Activated naive CD4-positive, alpha-beta T cell (primary cell): ENCODE measurements at places on chromosomes 12 and 14.

DNA sequence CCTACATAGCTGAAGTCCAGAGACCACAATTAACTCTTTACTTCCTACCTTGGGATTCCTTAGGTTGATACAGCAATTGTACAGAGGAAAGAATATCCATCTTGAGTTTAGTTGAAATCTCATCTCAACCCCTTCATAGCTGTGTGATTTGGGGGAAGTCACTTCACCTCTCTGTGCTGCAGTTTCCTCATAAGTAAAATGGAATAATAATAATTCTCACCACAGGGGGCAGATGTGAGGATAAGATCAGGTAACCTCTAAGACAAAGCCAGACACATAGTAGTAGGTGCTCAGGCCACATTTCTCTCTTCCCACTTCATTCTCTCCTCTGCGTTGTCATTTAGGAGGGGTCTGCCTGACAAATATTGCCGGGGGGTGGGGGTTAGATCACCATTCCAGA lies 6.7 kb downstream of the FOXN4 start:
- no peak for DNase-seq

DNA sequence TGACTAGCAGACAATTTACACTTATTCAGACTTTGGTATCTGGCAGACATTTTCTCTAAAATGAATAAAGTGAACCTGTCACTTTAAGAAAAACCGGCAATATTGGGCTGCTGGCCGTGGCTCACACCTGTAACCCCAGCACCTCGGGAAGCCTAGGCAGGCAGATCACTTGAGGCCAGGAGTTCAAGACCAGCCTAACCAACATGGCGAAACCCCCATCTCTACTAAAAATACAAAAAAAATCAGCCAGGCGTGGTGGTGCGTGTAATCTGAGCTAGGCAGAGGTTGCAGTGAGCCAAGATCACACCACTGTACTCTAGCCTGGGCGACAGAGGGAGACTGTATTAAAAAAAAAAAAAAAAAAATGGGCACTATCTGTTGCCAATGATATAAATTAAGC lies 11.5 kb downstream of the DUSP16 start:
- no peak for DNase-seq

DNA sequence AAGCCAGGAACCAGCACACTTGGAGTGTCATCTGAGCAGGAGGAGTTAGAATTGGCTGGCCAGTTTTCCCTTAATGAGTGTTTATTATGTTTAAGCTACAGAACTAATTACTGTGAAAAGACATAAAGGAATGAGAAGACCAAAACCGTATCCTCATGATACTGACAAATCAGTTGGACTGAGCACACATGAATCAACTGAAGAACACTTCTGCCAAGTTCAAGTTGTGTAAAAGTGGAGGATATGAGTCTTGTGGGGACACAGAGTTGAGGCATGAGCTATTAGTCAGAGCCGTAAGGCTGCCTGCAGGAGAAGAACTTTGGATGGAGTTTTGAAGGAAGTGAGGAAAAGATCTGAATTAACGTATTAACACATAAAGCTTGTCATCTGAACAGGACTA lies 43.1 kb downstream of the HMGA2 start:
- DNase-seq: no peak

- DNase-seq: no peak
Observed at GRCh38 chr12:64992641-64993040, 128.5 kb downstream of the WIF1 start.

DNA sequence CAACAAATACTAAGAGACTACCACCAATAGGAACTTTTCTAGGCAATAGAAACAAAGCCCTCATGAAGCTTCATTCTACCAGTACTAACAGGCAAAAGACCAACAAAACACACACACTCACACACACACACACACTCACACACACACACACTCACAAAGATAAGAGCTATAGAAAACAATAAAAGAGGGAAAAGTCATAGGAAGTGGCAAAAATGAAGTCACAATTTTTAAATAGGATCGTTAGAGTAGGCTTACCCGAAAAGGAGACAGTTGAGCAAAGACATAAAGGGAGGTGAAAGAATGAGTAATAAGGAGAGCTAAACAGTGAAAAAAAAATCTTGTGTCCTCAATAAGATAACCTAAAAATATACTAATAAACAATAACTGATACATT lies 66.5 kb downstream of the C2CD5 start:
- no peak for DNase-seq

GRCh38 chr12:685388-685787 lies 22.1 kb upstream of the NINJ2 start:
- DNase-seq: peak; percentile 46

DNA sequence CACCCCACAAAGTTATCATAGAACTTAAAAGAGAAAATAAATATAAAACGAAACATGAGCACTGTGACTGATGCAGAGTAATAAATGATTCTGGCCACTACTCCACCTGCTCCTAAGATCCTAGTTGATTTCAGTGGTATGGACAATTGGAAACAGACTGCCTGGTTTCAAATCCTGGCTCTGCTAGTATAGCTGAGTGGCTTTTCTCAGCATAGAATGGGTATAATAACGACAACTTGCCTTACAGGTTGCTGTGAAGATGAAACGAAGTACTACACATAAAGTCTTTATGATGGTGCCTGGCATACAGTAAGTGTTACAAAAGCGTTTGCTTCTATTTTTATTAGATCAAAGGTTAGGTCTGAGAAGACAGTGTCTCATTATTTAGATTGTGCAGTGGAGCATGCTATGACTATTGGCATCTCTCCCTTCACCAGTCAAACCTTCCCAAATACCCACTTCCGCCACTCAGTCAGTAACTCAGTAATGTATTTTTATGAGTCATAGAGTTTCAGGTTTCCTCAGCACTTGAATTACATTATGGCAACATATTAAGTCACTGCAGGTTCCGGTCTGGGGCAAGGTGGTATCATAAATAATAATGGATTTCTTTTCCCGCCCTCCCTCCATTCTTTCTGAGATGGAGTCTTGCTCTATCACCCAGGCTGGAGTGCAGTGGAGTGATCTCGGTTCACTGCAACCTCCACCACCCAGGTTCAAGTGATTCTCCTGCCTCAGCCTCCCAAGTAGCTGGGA lies 29.7 kb upstream of the NR2C1 start:
- DNase-seq: no peak

GRCh38 chr12:82650627-82651337 lies 35.9 kb upstream of the TMTC2 start:
- DNase-seq: no peak

DNA sequence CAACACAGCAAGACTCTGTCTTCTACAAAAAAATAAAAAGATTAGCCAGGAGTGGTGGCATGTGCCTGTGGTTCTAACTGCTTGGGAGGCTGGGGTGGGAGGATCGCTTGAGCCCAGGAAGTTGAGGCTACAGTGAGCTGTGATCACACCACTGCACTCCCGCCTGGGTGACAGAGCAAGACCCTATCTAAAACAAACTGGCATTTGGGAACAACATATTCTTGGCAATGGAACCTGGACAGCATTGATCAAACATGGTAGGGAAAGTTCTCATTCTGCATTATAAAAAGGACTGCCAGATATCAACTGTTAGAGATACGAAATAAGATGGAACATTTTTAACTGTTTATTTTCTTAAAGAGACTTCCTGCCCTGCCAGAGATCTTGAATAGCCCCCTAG lies 81.5 kb downstream of the PPP2R5C start:
- DNase-seq: no peak

- no peak for DNase-seq
Observed at GRCh38 chr14:75282170-75282554, 3.5 kb downstream of the FOS start.

GRCh38 chr12:22313963-22314330 lies 20.6 kb downstream of the ST8SIA1 start:
- no peak for DNase-seq

DNA sequence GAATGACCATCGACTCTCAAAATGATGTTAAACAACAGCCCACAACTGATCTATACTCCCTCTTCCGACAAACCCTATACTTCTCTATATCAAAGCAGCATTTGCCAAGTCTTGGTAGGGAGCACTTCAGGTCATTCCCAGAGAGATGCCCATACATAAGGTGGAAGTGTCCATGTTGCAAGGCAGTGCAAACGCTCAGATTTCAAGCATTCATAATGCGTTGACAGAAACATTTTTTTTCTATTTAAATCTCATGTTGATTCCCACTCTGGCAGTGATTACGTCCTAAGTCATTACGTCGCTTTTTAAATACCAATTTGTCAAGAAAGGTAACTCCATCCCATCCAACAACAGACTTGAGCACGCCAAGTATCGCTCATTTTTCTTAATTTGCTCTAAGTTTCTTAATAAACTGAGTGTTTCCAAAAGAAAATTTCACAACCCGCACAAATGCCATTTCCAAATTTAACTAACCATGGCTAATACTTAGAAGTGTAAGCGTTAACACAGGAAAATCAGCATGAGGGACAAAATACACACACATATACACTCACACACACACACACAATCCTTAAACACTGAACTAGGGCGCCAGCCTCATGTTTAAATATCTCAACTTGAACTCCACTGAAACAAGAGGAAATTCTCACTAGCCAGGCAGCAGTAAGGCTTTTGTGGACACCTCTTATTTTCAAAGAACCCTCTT lies 1.1 kb downstream of the GXYLT1 start:
- DNase-seq: no peak
